GM06990 (cell line): ENCODE measurements at places on chromosomes 6 and 20.

GRCh38 chr6:123771126-123771525 lies 32.5 kb upstream of the NKAIN2 start:
- DNase-seq: no peak

GRCh38 chr20:33822991-33823390 lies 11.8 kb downstream of the CHMP4B start:
- no peak for DNase-seq

DNA sequence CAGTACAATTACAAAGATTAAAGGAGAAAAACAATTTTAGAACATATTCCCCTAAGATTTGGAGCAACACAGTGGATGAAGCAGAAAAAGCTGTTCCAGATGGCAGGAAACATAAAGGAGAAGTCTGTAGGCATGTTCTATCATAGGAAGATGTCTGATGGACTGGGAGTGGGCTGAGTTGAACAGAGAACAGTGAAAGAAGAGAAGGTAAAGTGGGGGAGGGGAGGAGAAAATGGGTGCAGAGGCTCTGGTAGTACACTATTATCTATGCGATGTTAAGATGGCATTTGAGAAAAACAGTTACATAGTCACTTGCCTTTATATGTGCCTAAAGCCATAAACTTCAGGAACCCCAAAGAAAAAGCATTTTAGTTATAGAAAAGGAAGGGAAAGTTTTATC lies 4.2 kb upstream of the PHIP start:
- DNase-seq: no peak

DNA sequence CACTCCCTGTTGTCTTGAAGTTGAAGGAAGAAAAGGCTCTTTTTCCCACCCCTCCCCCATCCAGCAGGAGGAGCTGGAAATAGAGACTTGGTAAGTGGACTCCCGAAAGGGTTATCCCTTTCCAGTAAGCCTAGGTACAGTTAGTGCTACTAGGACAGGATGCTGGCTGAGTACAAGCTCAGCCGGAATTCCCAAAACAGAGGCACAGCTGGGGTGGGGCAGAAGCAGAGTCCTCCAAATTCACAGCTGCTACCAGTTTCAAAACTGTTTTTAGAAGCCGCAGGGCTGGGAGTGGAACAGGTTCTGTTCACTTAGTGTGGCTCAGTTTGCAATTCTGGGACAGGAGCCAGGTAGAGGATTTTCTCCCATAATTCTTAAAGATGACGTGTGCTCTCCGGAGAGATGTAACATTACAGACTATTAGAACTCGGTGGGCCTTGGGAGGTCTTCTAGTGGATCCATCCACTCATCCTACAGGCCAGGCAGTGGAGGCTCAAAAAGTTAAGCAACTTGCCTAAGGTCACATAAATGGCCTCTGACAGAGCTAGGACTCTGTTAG lies 19.0 kb upstream of the UTRN start:
- no peak for DNase-seq

DNA sequence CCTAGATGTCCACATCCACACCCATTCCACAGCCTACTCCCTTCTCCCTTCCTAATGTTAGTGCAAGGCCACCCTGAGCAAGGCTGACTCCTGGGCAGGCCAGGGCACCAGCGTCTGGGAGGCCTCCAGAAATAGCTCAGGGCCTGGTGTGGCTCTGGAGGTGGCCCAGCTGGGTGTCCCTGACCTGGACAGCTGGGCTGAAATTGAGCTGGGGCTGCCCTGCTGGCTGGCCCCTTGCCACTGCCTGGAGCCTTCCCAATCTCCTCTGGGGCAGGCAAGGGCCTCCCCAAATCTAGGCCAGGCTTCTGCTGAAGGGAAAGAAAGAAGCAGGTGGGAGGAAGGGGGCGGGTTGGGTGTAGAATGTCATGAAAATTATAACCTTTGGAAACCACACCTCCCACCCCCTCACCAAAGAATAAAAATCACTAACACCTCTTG lies 2.1 kb downstream of the FAM110A start:
- no peak for DNase-seq

GRCh38 chr6:150048099-150048498 lies 20.8 kb downstream of the ULBP3 start:
- no peak for DNase-seq

- DNase-seq: no peak
Measured at GRCh38 chr6:43941174-43941573, 171.2 kb downstream of the VEGFA start.

DNA sequence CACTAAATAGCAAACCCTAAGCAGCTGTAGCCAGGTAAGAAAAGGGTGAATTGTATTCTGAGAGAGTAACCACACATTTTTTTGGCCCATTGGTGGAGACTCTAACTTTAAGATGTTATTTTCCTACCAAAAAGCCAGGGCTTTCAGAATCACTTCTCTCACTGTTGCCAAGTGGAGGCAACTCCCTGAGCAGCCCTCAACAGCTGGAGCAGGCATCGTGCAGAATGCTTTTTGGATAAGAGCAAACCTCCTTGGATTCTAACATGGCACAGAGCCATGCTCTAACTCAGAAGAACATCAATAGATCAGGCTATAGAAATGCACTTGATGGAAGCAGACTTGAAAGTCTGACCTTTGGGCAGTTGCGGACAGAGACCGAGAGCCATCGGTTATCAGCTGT lies 722.2 kb upstream of the CHD6 start:
- DNase-seq: no peak

GRCh38 chr6:41098366-41098765 lies 25.6 kb downstream of the NFYA start:
- no peak for DNase-seq

GRCh38 chr20:25258476-25258805 lies 10.6 kb downstream of the PYGB start:
- no peak for DNase-seq

DNA sequence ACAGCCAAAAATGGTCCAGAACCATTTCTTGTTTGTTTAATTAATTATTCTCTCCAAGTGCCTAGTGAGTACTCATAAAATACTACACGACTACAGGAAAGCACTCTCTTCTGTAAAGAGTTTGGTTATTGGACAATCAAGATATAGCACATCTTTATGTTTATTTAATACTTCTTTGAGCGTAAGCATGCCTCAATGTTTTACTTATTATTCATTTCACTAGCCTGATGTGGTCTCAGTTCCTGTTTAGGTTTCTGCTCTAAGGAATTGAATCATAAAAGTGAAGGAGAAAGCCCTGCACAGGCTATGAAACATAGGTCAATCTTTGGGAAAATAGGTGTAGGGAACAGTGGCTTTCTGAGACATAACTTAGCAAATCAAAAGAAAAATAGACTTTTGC lies 45.9 kb upstream of the AIG1 start:
- peak; percentile 32 for DNase-seq

DNA sequence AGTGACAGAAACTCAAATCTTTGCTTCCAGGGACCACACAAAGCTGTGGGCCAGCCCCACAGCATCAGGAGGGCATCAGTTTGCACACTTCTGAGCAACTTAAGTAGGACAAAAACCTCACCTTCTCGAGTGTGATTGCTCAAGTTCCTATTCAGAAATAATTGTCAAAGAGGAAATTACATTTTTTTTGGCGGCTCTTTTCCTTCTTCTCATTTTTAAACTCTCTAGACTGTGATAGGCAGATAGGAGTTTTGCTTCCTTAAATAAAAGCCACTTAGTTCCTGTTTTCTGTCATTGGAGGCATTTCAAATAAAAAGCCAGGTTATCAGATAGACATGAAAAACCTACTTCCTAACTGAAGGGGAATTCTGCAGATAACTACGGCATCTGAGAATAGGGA lies 11.2 kb upstream of the TAGAP start:
- no peak for DNase-seq

GRCh38 chr6:129469070-129469662 lies 240.8 kb downstream of the ARHGAP18 start:
- DNase-seq: no peak

DNA sequence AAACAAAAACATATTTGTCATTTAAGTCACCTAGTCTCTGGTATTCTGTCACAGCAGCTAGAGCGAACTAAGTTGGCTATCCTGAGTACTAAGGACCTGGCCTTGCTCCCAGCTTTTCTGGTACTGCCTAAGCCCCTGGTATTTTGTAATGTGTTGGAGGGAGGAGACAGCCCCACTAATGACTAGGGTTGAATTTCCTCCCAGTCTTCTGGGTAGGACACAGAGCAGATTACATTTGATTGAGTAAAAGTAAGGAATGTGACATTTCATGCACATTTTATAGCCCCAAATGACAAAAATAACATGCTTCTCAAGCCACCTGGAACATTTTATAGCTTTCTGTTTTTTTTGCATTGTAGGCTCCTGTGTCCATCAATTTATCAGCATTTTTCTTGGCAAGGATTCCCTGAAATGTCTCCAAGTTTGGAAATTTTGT lies 47.9 kb upstream of the DDR1 start:
- no peak for DNase-seq

DNA sequence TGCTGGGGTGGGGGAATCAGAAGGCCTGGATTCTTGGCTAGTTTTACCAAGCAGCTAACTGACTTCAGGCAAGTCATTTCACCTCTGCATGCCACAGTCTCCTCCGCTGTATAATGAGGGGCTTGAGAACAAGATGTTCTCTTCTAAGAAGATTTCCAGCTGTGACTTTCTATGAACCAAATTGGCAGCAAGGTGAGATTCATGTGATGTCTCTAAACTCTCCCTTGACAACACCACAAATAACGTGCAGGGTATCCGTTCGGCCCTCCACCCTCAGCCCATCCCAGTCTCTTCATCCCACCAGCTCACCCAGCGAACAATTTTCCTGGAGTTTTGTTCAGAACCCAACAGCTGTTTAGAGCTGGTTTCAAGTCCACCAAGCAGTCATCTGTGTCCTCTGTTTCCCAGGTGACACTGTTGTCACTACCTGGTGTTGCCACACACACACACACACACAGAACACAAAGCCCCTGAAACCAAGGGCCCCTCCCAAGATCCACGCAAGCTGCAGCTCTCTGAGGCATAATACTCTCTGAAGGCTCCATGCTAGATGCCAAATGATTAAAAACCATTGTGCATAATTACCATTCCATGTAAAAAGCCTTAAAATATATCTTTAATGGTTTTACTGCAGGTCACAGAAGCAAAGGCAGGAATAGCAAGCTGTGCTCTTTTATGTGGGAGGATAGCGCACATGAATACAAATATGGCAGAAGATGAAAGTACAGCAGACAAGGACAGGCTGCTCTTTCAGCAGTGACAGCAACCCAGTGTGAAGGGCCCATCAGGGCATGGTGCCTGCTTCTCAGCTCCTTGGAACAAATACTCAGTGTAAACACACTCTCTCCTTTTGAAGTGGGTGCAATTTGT lies 48.2 kb downstream of the ARHGAP18 start:
- peak; percentile 32 for DNase-seq

DNA sequence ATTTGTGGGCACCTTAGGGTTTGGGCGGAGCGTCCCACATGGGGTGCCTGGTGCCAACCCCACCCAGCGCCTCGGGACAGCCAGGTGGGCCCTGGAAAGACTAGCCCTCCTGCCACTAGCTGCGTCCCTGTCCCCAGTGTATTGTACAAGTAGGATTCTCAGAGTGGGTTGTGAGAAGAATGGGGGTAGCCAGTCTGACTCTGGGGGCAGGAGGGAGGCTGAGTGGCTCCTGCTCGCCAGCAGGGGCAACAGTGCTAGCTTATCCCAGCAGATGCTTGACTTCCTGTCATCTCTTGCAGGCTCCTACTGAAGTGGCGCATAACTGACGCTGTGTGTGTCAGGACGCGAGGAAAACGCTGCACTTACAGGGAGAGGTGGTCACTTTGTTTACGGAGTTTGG lies 9.3 kb downstream of the PSMA7 start:
- no peak for DNase-seq

- no peak for DNase-seq
Measured at GRCh38 chr6:13989496-13990144, 64.9 kb downstream of the RNF182 start.

- no peak for DNase-seq
Measured at GRCh38 chr6:166563200-166563599, 23.3 kb downstream of the RAMACL start.

DNA sequence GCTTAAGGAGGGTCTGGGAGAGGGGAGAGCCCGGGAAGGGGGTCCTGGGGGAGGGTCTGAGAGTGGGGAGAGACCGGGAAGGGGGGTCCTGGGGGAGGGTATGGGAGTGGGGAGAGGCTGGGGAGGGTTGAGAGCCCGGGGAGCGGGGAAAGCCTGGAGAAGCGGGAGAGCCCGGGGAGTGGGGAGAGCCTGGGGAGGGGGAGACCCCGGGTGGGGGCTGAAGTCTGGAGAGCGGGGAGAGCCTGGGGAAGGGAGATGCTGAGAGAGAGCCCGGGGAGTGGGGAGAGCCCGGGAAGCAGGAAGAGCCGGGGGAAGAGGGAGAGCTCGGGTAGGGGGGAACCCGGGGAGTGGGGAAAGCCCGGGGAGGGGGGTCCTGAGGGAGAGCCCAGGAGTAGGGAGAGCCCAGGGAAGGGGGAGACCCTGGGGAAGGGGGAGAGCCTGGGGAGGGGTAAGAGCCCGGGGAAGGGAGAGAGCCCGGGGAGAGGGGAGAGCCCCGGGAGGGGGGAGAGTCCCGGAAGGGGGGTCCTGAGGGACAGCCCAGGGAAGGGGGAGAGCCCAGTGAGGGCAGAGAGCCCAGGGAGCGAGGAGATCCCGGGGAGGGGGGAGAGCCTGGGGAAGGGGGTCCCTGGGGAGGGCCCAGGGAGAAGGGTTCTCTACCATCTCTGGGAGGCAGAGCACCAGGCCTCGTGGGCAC lies 148.5 kb downstream of the SYNDIG1 start:
- DNase-seq: no peak

DNA sequence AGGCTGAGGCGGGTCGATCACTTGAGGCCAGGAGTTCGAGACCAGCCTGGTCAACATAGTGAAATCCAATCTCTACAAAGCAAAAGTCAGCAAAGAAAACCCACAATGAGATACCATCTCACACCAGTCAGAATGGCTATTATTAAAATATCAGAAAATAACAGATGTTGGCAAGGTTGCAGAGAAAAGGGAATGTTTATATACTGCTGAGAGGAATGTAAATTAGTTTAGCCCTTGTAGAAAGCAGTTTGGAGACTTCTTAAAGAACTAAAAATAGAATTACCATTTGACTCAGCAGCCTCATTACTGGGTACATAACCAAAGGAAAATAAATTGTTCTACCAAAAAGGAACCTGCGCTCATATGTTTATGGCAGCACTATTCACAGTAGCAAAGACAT lies 16.7 kb upstream of the GCM1 start:
- no peak for DNase-seq
